Activated CD4-positive, alpha-beta T cell treated with anti-CD3 and anti-CD28 coated beads, Interleukin-2, amount 10 ng/mL, durations not matched to agents 24 days and 14 days (primary cell): ENCODE measurements at places on chromosomes 1 and 21. TPM values are rescaled to one million over a fixed set of nuclear protein-coding genes. Genes with fewer than 3 reads are reported as not detected.

DNA sequence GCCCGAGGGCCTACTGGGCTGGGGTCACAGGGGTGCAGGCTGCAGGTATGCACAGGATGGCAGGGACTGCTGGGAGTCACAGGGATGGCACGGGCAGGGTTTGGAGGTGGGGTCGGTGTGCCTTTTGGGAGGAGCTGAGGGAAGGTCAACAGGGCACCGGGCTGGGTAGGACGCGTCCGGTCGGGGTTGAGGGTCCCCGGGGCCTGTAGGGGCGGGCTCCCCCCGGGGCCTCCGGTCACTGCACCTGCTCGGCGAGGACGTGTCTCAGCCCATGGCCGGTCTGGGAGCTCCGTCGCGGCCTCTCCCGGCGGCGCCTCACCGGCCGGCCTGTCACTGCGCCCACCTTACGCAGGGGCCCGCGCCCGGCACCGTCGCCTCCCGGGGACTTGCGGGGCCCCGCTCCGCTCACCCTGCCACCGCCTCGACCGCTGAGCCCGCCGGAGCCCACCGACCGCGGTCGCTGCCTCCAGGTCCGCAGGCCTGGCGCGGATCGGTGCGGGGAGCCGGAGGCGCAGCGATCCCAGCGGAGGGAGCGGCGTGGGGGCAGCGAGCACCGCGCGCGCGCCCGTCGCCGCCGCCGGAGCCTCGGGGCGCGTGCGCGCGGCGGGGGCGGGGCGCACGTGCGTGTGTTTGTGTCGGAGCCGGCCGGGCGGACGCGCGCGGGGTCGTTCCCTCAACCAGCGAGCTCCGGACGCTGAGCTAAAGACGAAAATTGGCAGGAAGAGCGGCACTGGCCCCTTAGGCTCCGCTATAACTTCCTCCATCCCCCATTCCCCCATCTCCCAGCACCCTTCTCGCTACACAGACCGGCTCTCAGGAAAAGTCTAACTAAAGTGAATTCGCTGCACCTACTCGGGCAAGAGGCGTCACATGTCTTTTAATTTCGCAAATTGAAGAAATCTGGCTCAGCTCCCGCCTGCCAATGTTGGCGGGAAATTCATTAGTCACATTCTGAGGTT is at the start of gene AMIGO1:
AMIGO1 (minus strand) TSS at position 552 of the 959 bp plus-strand sequence. CDS start 815 bp downstream, outside the sequence.
- DNase-seq, result peak; percentile 89

DNA sequence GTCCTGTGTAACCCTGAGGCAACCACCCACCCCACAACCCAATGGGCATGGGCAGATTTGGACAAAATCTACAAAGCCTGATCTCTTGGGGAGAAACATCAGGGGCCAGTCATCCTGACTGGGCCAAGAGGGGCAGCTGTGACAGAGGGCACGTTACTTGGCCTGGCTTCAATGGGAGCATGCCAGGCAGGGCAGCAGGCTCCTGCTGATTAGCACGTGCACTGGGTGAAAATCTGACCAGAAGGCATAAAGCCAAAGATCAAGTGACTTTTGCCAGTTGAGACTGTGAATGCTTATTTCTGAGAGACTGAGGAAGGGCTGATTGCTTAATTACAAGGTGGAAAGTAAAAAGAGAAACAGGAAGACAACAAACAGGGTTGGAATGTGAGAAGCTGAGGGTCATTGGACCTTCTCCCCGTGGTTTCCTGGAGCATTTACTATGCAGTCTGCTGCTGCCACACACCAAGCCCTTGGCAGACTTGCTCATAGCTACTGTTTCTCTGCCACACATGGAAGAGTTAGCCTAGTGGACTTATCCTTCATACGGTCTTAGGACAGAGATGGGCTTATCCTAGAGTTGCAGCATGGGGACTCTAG is 39.8 kb upstream of the TNR start:
- DNase-seq, result no peak

DNA sequence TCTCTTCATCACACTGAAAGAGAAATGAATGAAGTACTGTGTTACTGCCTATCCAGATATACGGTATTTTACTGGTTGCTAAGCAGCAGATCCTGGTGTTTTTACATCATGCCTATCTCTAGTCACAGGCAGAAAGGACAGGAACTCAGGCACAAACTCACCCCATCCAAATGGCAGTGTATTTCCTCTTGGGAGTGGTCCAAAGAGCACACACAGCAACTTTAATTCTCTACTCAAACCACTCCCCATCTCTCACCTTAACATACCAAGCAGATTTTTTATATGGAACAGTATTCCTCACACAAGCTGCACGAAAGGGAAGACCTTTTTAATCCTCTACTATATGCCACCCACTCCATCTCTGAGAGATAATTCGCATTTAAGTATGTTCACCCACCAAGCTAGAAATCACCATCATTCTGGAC is 27.3 kb downstream of the EIF4G3 start:
- DNase-seq, result no peak

GRCh38 chr1:87852410-87853161 is 523.9 kb downstream of the LMO4 start:
- no peak for DNase-seq

DNA sequence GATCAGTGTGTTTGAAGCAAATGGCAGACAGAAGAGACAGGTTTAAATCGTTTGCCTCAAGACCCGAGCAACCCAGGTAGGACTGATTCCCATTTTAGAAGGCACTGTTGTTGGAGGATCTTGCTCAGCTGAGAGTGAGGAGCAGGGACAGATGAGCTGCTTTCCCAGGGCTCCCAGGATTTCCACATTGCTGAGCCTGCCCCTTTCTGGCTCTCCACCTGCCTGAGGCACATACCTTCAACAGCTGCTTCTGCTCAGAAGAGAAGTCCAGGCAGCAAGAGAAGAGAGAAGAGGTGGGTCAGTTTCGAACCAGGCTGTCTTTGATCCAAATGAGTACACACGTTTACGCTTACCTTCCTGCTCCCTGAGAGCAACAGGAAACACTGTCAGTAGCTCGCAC is 5.7 kb downstream of the TNNT2 start:
- DNase-seq, result no peak

DNA sequence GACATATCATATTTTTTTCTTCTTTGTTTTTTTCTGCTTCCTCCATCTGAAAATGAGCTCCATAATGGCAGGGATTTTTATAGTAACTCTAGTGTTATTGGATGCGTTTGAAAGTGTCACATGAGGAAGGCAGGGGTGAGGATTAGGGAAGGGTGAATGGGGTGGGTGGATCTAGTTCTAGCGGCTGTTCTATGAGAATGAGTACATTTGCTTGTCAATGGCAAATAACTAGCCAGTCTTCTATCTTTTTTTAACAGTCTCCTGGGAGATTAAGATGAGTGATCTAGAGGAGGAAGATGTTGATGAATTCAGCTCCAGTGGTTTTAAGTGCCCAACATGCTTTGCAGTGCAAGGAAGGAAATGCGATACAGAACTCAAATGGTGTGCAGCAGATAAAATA is 5.8 kb downstream of the OR14I1 start:
- DNase-seq, result no peak

DNA sequence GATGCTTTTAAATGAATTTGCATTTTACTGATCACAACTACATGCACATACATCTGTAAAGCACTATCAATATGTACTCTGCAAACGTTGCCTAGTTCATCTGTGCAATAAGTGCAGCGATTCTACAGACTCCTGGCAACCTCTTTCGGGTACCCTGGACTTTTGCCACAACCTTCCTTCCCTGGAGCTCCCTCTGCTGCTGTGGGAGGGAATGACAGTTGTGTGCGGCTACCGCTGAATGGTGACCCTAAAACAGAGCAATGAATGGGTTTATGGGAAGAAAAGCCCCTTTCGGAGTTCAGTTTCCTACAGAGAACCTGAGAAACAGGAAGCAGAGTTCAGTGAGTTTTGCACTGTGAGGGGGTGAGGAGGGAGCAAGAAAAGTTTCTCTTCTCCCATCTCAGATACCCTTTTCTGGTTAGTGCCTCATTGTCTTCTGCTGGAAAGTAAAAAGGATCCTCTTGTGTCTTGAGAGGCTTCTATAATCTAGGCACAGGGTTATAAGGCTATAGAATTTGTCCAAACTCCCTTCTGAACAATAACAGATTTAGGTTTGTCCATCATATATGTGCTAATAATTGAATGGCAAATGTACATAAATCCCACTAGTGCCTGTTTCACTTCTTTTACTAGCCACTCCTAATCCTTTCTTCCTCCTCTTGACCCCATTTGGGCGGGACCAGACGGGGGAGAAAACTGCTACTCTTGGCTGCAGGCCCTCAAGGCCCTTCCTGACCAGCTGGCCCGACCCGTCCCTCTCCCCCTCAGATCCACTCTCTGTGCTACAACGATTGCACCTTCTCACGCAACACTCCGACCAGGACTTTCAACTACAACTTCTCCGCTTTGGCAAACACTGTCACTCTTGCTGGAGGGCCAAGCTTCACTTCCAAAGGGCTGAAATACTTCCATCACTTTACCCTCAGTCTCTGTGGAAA is 19.8 kb upstream of the SARS1 start:
- DNase-seq, result peak; percentile 91

DNA sequence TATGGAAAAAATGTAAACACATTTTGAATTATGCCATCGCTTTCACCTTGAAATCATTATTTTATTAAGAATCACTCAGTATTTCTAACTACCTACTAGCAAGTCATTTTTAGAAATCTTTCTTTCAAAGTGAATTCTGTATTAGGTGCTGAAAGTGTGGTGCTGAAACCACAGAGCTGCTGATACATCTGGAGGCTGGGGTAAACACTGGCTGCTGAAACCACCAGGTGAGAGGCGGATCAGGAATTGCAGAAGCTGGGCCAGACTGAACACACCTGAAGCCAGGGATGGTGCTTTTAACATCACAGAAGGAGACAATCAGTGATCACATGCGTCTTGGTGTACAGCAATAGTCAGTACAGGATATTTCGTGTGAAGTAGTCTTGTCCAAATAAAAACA is 42.2 kb upstream of the KCNE1 start:
- no peak for DNase-seq

ATP1A4 gene
- not detected in 2 replicates for total RNA-seq

HTR6 gene
- not detected in 2 replicates for total RNA-seq

GRCh38 chr1:52328615-52329014 is 37.4 kb downstream of the CC2D1B start:
- no peak for DNase-seq

EPHX1 gene
- total RNA-seq, result 1.6 and 1.8 TPM in 2 replicates

KCNK1 gene
- 1.9 and 2.3 TPM in 2 replicates for total RNA-seq

DNA sequence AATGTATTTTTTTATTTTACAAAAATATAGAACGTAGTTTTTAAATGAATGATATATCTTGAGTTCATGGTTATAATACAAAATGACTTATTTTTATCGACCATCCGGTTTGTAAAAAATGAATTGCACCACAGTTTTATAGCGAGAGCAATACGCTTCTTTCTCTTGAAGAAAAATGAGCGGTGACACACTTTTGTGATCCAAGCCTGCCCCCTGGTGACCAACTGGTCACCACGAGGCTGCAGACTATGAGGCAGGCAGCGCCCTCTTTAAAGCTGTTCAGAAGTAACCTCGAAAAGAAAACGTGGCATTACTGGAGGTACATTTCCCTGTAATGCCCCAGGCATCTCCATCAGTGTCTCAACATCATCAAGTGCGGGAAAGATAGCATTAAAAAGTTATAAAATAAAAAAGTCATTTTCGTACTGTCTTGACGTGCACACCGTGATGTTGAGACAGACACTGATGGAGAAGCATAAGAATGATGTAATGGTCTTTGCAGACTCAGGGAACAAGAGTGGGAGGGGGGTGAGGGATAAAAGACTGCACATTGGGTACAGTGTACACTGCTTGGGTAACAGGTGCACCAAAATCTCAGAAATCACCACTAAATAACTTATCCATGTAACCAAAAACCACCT is 734.2 kb upstream of the ADAMTS5 start:
- DNase-seq, result peak; percentile 86

C1orf141 gene
- total RNA-seq, result not detected in 2 replicates

DNA sequence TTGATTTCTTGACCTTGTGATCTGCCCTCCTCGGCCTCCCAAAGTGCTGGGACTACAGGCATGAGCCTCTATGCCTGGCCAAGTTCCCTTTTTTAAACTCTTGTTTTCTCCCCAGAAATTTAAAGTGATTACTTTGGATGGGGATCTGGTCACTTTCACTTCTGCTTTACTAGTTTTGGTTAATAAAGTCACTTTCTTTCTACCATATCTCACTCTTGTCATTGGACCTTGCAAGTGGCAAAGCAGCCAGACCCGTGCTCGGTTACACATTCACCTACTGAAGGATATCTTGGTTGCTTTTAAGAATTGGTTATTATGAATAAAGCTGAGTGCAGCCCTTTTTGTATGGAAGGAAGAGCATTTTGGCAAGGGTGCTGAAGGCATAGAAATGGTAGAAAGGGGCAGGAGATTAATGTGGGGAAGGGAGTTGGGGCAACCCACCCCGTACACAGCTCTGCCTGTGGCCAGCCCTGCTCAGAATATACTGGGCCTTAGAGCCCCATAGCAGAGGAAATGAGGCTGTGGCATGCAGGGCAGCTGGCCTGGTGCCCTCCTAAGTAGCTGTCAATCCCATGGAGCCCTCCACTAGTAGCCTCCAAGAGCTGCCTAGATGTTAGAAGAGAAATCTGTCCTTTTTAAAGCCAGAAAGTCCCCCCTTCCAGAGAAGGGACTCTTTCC is 40.7 kb downstream of the CD2 start:
- no peak for DNase-seq

GRCh38 chr1:223140611-223141405 is 2.2 kb downstream of the TLR5 start:
- no peak for DNase-seq

RPTN gene
- total RNA-seq, result not detected in 2 replicates

DNA sequence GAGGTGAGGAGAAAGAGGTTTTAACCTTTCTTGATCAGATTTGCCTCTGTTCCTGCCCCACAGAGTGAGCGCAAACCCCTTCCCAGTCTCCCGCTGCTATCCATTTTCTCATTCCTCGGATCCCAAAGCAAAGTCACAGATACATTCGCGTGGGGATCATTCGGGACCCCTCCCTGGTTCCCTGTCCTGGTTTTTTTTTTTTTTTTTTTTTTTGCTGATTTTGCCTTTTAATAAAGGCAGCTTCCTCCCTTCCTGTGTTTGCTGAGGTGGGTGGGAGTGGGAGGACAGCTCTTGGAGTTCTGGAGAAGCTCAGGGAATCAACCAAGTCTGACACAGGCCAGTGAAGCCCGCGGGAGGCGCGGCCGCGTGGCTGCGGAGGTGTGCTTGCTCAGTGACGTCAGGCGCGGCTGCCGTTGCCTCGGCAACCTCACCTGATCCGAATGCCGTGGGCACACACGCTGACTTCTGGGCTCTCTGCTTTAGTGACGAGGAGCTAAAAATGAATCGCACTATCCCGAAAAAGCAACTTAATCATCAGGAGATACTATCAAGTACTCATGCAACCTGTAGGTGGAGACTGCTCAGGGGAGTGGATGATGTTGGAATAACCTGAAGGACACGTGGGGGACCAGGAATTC is 106.4 kb downstream of the TBX19 start:
- peak; percentile 90 for DNase-seq

GRCh38 chr21:45002381-45003204 is 62.8 kb downstream of the SLX9 start:
- DNase-seq, result no peak

GPR25 gene
- not detected in 2 replicates for total RNA-seq

GRCh38 chr1:1431845-1432273 is 3.6 kb upstream of the VWA1 start:
- no peak for DNase-seq

GRCh38 chr1:20625176-20626097 is 7.8 kb upstream of the PINK1 start:
- no peak for DNase-seq

BGLAP gene
- total RNA-seq, result 1.9 and 2.3 TPM in 2 replicates

- no peak for DNase-seq
Observed at GRCh38 chr1:76548513-76549100, 318.7 kb upstream of the ST6GALNAC5 start.
